Activated naive CD8-positive, alpha-beta T cell treated with anti-CD3 and anti-CD28 coated beads, Interleukin-2, amount 10 ng/mL, durations not matched to agents 7 days and 5 days (primary cell): ENCODE measurements at places on chromosomes 3 and 15.

DNA sequence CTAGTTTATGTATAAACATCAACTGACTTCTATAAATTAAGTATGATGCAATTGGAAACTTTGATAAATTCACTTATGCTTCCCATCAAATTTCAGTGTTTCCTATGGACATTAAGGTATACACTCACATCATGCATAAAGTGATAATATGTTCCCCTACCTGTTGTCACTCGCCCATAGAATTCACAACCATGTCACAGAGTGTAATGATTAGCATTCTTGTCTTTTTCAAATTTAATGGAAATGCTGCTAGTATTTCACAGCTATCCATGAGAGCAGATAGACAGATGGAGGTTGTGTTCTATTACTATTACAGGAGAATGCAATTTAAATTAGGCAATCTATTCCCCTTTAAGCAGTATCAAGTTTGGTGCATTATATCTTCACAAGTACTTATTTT lies 984 bp downstream of the PLSCR4 start:
- DNase-seq, result no peak

DNA sequence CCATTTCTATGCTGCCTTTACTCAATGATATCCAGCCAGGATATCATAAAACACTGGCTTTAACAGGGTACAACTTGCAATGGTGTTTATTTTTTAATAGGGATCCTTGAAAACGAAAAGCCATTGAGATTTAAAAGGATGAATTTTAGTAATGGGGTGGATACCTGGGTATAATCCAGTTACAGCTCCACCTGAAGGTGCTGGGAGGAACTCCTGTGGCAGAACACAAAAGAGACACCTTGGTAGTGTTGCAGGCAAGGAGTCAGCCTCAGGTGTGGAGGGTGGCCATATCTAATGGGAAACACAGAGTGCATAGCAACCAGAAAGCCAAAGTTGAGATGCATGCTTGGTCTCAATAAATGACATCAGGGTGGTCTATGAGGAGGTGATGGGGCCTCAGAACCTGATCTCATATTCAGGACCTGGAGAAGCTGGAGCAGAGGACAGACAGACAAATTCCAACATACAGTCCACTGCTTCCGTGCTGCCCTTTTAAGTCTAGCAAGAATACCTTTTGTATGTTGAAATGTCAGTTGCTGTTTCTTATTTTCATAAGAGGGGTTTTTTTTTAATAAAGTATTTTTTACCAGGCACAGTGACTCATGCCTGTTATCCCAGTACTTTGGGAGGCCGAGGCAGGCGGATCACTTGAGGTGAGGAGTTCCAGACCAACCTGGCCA lies 12.0 kb upstream of the PAQR9 start:
- DNase-seq, result no peak

DNA sequence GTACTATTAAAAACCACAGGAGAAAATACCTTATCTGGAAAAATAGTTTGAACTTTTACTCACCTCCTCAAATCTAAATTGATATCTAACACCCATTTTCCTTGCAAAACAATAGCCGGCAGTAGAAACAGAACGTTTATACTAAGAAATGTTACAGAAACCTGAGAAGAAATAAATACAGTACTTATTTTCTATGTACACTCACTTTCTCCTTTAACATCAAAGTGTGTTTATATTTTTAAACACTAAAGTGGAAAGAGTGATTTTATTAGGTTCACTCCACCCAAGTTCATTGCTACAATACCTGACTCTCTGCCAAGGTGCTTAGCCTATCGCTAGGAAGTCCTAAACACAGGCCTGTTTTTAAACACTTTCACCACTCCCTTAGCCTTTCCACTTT lies 87.8 kb upstream of the TJP1 start:
- no peak for DNase-seq

- no peak for DNase-seq
Observed at GRCh38 chr3:192577811-192578210, 149.5 kb downstream of the FGF12 start.

- no peak for DNase-seq
Observed at GRCh38 chr3:67447393-67447792, 207.0 kb downstream of the SUCLG2 start.

DNA sequence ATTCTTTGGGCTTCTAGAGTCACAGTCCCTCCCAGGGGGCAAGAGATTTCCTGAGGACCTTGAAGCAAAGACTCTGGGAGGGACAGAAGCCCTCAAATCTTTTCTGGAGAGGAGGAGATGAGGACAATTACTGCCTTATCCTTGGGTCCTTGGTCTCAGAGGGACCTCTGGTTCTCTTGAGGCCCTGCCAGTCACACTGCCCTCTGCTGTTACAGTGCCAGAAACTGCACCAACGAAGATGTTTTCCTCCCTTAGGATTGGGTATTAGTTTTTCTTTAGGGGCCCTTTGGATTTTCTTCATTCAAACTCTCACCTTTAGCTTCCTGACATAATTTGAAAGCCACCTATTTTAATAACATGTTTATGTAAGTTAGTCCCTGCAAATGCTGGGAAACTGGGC lies 58.2 kb upstream of the SCN5A start:
- no peak for DNase-seq

GRCh38 chr3:81951106-81951505 lies 189.7 kb upstream of the GBE1 start:
- DNase-seq, result no peak

DNA sequence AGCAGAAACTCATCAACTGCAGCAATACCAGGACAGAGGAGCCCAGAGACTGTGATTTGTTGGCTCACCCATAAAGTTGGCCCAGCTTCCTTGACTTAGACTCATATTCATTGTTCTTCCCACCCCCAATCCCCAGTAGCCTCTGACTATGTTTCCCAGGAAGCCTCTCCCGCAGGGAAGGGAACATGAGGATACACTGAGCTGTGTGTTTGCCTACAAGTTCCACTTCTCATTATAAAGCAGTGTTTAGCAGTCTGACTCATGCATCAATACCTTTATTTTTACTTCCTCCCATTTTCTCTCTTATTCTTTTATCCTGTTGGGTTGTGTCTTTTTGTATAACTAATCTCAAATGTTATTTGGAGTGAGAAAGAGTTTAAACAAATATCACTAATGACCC lies 111.6 kb upstream of the PHLDB2 start:
- no peak for DNase-seq

GRCh38 chr15:86362555-86362954 lies 282.9 kb downstream of the AGBL1 start:
- DNase-seq, result no peak

DNA sequence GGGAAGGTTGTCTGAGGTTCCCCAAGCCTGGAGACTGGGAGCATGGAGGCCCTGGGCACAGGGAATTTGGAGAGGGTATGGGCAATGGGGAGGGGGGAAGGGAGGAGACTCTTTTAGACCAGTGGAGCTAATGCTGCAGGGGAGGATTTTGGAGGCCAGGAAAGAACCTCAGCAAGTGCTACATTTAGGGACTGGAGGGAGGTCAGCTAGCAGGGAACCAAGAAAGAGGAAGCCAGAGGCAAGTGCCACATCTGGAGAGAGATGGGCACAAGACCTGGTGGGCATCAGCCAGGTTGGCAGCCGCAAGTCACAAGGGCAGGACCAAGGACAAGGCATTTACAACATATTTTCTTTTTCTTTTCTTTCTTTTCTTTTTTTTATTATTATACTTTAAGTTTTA lies 20.7 kb downstream of the PLEKHO2 start:
- DNase-seq, result no peak

- no peak for DNase-seq
Observed at GRCh38 chr3:156519758-156520162, 35.2 kb downstream of the SSR3 start.

DNA sequence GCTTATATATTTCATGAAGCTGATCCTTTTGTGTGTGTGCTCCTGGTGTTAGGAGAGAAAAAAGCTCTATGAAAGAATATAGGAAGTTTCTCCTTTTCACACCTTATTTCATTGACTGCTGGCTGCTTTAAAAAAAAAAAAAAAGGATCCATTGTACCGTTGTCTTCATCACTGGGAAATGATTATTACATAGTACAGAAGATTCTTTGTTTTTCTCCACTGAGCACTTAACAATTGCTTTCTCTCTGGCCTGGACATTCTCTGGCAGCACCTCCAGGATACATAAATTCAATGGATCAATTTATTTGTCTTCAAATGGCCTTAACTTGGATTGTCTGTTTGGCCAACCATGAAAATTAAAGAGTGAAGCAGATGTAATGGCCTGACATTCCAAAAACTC lies 37.2 kb downstream of the DPH3 start:
- DNase-seq, result no peak

DNA sequence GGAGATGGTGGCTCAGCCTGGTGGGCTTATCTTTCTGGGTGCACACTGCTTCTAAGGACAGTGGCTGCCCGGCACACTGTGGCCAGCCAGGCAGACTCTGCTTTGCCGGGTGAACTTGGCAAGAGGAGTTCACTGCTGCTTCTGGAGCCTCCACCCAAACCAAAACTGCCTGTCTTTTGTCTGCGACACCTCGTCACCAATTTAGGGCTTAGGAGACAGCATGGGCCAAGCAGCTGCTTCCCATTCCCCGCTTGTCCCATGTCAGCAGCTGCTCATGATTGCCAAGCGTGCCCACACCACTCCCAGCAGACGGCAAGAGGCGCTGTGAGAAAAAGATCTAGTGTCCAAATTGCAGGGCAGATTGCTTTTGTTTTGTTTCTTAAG lies 57.3 kb downstream of the LSM3 start:
- DNase-seq, result no peak

- DNase-seq, result peak; percentile 81
Observed at GRCh38 chr15:31347067-31347975, 20.7 kb downstream of the KLF13 start.

- DNase-seq, result no peak
Observed at GRCh38 chr15:66815318-66815717, 113.3 kb downstream of the SMAD6 start.

DNA sequence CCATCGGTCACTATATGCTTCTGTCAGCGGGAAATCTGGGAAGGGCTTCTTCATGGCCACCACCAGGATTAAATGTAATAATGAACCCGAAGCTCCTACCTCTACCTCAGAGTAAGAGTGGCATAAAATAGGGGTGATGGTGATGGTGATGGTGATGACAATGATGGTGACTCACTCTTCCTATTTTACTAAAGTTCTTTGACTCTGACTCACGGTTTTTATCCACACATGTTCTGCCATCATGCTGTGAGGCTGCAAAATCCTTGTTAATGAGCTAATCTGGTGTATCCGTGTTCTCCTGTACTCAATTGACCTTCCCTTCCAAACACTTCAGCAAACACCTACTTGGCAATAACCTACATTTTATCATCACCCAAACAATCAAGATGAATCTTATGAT lies 18.3 kb upstream of the FOXP1 start:
- DNase-seq, result no peak

DNA sequence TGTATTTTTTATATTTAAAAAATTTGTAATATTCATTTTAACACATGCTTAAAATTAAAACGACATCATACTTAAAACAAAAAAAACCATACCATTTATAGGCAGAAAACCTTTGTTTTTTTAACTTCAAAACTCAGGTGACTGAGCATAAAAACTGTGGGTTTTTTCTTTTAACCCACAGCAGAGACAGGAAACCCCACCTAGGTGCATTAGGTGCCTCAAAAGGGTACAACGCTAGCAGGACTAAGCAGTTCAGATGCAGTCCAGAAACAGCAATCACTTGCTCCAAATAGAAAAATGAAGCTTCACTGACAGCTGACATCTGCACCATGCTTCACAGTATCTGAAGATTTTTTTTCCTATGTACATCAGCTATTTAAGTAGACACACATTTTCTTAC lies 52.3 kb downstream of the GLB1 start:
- DNase-seq, result no peak

DNA sequence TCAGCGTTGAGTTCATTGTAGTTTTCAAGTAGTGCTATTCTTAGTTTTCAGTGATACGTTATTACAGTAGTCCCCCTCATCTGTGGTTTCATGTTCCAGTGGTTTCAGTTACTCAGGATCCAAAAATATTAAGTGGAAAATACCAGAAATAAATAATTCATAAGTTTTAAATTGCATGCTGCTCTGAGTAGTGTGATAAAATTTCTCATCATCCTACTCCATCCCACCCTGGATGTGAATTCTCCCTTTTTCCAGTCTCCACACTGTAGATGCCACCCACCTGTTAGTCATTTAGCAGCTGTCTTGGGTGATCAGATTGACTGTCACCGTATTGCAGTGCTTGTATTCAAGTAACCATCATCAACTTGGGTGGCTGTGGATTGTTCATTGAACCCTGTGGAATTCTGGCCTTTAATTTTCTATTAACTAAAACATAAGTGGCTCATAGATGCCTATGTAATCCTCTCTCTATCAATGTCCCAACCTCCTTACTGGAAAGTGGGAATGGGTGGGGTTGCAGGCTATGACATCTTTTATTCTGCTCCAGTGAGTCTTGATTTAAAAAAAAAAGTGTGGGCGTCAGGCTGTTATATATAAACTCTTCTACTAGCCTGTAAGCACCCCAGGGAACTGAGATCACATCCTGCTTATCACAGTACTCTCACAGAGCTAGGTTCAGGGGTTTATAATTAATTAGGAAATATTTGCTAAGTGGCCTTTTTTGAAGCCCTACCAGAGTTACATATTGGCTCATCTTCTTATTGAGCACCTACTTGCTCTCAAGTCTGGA lies 97.5 kb downstream of the CFAP20DC start:
- no peak for DNase-seq

DNA sequence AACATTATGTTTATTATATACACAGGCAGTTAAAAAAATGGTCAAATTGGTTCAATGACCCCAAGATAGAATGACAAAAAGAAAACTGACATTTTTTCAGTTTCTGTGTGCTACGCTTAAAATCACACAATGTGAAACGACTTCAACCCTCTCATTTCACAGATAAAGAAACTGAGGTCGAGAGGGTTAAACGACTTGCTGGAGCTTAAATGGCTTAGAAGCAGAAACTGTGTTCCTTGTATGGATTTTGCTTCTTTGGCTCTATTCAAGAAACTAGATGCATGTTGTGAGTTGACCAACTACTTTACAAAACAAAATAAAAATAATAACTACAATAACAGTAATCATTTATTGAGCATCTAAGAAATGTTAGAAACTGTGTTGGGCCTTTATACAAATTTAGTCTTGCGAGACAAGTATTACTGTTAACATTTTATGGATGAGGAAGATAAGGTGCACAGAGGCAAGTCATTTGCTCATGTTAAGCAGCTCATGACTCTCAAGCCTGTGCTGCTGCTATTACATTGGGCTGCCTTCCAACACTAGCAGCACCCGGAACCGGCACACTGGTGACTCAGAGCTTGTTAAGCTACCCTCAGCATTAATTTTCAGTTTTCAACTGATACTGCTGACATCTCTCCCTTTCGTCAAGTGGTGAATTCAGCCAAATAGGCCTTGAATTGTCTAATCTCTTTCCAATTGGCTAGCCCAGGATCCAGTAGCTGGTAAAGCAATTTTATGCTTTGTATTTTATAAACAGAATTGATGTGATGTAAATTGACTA lies 487.6 kb downstream of the NAALADL2 start:
- no peak for DNase-seq

DNA sequence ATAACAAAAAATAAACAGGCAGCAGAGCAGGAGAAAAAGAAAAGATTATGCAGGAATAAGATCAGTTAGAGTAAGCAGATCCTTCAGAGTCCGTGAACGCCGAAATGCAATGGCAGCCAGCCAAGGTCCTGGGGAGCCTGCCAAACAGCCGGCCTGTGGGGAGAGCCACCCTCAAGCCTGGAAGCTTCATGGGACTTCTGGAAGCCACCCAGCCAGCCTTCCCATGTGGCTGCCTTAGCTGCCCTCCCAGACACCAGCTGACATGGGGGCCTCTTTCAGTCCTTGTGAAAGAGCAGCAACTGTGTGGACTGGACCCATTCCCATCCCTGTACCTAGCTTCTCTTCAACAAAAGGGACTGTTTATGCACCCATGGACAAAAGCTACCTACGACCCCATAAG lies 64.9 kb upstream of the RAD18 start:
- DNase-seq, result no peak
